ENCODE measurements at places on chromosomes 4 and X. TPM values are rescaled to one million over a fixed set of nuclear protein-coding genes. Genes with fewer than 3 reads are reported as not detected.

Gene SEPTIN11
- total RNA-seq, result 30.9 TPM

Gene TMEM156
- 16.6 TPM for total RNA-seq

Gene VEGFD
- total RNA-seq, result 0.17 TPM

Gene FAM120C
- total RNA-seq, result 6.0 TPM

Gene FRAS1
- total RNA-seq, result 2.5 TPM

Gene MYOZ2
- not detected for total RNA-seq
